Uterus (tissue), 4 donors: ENCODE measurements at places on chromosomes 4 and X.
A peak's percentile ranks its signal among the peaks of the same experiment; 100 is the strongest.

GRCh38 chrX:149512225-149512885 lies 7.2 kb upstream of the IDS start:
- peak; percentile 27 for DNase-seq

DNA sequence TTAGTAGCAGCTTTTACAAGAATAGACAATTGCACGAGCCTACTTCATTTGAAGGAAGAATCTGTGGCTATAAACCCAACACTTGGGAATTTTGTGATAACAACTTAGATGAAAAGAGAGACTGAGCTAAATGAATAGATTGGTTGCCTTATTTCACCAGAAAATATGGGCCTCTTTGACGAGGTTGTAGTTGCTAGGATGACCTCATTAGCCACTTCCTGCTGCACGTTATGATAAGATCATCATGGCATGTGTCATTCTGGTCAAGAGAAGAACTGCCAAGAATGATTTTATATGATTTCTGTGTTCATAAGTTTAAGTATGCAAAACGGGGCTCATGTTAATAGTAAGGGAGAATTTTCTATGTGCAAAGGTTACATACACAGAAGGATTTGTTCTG lies 321.9 kb upstream of the GIMD1 start:
- no peak for DNase-seq

GRCh38 chr4:48119646-48120045 lies 14.4 kb downstream of the TXK start:
- no peak for DNase-seq

GRCh38 chr4:150784939-150785338 lies 203.0 kb downstream of the MAB21L2 start:
- no peak for DNase-seq

DNA sequence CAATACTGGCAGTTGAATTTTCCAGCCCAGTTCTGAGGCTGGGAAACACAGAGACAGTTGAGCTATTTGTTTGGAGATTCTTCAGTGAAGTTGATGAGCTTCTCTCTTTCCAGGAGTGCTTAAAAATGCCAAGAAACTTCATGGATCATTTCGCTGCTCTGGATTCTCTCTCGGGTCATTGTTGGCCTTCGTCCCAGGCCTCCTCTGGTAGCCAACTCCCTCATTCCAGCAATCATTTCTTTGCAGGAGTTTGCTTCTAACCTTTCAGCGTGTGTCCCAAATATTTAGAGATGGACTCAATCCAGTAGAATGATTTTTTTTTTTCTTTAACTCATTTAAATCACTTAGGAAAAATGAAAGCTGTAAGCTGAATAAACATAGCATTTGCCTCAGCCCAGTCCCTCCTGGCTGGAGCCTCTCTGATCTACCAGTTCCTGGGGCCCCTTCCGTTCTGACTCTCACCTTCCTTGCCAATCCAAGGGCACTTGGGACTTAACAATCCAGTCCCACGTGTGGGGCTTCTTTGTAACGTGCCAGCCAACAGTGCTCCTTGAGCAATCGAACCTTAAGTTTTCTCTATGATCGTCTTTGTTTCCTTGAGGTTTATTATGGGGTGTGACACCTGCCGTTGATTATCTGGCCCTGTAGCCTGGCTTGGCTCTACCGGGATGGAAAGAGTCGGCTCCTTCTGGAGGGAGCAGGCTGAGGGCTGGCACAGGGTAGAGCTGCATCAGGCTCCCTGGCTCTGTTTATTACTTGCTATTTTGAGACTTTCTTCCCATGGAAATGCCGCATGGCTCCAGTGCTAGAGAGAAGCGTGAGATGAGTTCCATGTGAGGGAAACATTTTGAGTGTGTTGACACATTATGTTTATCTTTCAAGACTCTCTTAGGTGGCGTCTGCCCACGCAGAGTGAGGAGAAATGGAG lies 80.4 kb upstream of the GPC4 start:
- peak; percentile 87 for DNase-seq

- no peak for DNase-seq
These were observed 70.4 kb downstream of the ARAP2 start for GRCh38 chr4:36173905-36174304.

DNA sequence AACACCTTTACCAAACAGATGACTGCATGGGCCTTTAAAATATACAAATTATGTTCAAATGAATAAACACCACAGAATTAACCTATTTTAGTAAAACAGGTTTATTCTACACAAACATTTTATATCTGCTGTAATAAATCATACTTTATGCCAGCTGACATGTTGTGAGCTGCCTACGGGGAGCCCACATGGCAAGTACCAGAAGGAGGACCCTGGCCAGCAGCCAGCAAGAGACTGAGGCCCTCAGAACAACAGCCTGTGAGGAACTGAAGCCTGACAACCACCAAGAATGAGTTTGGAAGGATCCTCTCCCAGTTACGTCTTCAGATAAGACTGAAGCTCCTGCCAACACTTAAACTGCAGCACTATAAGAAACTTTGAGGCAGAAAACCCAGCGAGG lies 377.0 kb downstream of the PDGFC start:
- peak; percentile 57 for DNase-seq

DNA sequence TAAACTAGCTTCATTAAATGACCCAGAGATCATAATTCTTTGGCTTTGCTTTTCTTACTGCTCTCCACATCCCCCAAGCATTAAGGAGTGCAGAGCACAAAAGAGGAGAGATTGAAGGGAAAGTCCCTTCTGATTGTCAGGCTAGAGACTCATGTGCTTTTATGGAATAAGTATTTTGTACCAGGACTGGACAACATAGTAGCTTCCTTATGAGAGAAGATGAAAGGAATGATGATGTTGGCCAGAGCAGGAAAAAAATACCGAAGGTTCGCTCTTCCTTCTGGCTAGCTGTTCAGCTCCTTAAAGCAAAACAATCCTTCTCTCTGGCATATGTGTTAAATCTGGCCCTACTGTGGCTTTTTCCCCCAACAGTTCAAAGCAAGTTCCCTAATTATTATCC lies 53.1 kb downstream of the HOPX start:
- no peak for DNase-seq

GRCh38 chr4:162015090-162015489 lies 148.7 kb downstream of the FSTL5 start:
- DNase-seq = no peak

DNA sequence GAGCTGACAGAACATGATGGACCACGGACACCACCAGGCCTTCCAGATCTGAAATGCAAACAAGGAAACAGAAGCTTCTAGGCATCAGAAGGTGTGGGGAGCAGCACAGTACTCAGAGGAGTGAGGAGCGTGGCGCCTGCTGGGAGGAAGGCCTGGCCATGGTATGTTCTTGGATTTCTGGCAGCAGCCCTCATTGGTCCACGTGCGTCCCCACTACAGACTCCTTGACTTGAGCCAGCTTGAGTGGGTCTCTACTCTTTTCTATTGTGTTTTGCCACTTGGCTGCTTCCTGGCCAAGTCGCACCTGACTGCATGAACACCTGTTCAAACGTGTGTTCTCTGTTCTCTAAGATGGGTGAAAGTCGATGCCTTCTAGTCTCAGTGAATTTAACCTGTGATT lies 18.0 kb downstream of the ZNF275 start:
- DNase-seq = no peak

DNA sequence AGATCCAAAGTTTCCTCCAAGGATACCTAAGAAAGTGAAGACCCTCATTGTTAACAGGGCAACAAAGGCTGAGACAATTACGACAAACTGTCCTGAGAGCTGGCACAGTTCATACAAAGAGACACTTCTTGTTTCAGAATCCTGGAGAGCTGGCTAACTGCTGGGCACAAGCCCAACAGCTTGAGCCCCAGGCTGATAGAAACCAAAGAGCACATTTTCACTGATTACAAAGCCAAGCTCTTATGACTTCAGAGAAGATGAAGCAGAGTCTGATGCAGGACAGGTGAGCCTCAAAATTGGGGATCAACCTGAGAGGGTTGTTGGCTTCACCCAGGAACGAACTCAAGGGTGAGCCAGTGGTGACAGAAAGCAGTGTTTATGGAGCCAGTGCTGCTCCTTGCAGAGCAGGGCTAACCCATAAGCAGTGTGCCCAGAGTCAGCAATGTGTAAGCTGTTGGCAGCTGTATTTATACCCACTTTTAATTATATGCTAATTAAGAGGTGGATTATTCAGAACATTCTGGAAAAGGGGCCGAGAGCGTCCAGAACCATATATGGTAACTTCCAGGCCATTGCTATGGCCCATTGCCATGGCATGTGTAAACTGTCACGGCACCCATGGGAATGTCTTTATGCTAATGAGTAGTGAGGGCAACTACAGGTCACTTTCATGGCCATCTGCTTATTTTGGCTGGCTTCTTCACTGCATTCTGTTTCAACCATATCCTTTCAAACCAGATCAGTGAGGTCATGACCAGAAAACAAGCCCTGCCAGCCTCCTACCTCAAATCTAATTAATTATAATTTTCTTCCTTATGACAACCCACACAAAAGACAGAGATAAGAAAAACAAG lies 183.7 kb downstream of the EVC2 start:
- no peak for DNase-seq

GRCh38 chr4:99868126-99868596 lies 26.1 kb downstream of the LAMTOR3 start:
- no peak for DNase-seq

DNA sequence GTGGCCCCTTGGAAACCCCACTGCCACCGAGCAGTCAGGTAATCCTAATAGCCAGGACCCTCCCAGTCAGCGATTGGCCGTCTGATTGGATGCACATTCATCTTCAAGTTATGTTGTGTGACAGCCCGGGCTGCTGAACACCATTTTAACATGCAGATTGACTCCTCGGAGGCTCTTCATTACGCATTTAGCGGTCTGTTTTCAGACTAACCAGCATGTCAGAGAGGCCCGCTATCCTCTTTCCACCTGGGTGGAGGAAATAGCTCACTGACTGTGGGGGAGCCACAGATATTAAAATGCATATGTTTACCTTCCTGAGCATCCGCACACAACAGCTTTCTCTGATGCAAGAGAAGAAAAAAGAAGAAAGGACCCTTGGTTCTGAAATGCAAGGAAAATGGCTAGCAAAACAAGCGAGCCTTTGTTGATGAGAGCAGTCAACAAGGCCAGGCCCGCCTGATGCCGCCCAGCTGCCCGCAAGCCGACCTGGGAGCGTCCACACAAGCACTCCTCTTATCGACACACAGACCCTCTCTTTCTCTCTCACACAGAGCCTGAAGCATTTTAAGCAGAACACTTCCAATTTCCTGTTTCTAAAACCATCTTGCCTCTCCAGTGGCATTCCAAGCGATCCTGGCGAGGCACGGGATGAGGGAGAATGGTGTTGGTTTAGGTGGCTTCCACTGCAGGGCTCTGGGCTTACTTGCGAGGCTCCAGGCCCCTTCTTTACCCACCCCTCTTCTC lies 118.3 kb downstream of the MGST2 start:
- no peak for DNase-seq

DNA sequence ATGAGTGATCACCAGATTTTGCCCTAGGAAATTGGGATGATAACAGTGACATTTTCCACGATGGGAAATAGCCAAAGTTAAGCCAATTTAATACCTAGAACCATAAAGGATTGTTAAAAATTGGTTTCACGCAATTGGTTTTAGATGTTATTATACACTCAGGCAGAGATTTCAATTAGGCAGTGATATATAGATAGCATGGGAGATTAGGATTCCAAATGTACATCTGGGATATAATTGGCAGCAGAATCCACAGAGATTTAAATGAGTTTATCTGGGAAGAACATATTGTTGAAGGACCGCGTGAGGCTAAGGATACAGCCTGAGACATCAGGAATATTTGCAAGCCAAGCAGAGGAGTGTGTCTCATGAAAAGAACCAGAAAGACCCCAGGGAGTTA lies 351.6 kb downstream of the GPM6A start:
- no peak for DNase-seq

DNA sequence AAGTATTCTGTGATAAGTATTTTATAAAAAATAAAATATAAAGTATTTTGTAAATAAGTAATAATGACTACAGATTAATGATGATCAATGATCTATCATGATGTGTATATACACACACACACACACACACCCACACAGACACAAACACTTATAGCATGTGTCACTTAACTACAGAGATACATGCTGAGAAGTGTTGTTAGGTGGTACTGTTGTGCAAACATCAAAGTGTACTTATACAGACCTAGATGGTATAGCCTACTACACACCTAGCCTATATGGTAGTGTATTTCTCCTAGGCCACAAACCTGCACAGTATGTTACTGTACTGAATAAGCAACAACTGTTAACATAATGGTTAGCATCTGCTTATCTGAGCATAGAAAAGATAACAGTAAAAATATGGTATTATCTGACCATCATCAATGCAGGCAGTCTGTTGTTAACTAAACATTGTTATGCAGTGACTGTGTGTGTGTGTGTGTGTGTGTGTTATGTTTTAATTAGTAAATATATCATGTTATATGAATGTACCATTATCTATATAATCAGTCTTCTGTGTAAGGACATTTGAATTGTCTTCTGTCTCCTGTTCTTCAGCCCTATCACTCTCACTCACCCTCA lies 138.2 kb downstream of the CAMK2D start:
- DNase-seq = no peak

DNA sequence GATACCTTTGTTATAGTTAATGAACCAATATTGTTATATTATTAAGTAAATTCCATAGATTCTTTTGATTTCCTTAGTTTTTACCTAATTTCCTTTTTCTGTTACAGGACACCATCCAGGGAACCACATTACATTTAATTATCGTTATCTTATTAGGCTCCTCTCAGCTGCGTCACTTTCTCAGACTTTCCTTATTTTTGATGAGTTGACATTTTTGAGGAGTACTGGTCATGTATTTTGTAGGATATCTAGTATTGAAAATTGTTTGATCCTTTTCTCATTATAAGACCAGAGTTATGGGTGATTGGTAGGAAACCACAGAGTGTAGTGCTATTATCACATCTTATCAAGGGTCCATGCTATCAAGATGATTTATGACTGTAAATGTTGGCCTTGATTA lies 319.7 kb downstream of the NKX6-1 start:
- DNase-seq = no peak

- DNase-seq = peak; percentile 18
These were observed at the start of gene NDST3 for GRCh38 chr4:118034053-118034785. Gene NDST3 (plus strand): TSS chr4:118034486. CDS start chr4:118053911, 19,425 bp downstream.

DNA sequence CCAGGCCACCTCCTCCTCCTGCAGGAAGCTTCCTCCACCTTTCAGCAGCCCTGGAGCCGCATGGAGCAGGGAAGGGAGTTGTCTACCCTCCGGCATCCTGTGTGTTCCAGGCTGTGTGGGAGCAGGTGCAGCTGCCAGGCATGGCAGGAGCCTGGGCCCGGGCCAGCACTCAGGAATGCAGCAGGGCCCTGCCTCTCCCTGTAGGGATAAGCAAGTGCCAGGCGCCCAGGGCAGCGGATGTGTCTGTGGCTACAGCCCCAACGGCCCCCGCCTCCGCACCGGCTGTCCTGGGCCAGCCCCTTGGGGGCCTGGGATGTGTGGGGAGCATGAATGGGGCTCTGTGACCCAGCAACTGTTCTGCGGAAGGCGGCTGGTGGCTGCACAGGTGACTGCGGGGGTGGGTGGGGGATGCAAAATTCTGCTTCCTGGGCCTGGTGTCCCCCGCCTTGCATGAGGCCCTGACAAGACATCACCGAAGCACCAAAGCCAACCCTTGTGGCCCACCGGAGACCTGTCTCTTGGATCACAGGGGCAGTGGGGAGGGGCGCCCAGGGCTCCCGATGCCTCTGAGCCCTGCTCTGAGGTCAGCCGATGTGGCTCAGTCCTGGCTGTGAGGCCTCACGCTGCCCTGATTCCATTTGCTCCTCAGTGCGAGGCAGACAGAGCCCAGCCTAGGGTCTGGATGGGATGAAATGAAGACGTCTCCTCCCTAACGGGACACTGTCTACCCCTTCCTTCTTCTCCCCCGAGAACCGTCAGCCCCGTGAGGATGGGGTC lies 1.4 kb upstream of the DOK7 start:
- no peak for DNase-seq
